ENCODE measurements at places on chromosomes 1 and 21.
A peak's percentile ranks its signal among the peaks of the same experiment; 100 is the strongest.

GRCh38 chr1:108038653-108039236, 73.8 kb upstream of the VAV3 start:
- no peak for DNase-seq

DNA sequence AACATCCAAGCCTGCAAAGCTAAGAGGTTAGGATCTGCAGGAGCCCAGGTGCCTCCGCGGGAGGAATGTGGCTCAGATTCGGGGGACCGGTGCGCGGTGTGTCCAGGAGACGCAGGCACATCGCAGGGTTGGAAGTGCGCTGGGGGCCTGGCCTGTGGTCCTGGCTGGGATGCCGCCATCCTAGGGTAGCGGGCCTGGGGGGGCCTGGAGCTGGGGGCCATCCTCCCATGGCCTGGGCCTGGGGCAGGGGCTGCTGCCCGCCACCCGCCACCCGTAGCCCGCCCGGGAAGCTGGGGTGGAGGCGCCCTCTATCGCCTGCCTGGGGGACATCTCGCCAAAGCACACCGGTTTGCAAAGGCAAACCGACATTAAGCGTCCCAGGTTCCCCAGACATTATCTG, 170.6 kb upstream of the ARHGEF16 start:
- no peak for DNase-seq

DNA sequence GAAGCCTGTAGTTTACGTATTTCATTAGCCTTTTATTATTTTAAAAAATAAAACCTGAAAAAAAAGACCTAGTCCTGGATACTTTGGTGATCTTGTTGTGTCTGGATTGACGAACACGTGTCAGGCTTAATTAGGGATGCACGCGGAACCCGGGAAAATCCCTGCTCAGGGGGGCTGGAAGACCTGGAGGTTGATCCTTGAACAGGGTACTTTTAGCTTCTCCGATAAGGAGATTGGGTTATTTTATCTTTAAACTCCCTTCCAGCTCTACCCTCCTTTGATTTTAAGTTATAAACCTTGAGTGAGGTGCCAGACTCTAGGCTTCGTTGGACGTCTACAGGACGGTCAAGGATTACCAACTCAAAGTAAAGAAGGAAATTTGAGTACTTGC, 552 bp upstream of the ZNF691 start:
- no peak for DNase-seq

- DNase-seq = no peak
Measured at GRCh38 chr1:25675729-25676476, 59.3 kb downstream of the MAN1C1 start.

- DNase-seq = peak; percentile 47
Measured at GRCh38 chr21:43866260-43866629, 1.2 kb downstream of the AGPAT3 start.

DNA sequence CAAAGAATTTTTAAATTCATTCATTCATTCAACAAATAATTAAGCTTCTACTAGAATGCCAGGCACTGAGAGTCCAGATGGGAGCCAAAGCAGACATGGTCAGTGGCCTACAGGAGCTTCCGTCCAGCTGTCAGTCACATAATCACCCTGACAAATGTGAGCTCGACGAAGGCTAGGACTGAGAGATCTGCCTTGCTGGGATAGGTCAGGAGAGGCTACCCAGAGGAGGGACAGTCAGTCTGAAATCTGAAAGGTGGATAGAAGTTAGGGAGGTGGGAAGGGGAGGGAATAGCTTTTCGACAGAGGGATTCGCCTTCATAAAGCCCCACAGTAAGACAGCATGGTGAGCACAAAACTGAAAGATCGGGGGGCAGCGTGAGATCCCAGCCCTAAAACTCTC, 8.3 kb downstream of the EPHX1 start:
- DNase-seq = no peak

DNA sequence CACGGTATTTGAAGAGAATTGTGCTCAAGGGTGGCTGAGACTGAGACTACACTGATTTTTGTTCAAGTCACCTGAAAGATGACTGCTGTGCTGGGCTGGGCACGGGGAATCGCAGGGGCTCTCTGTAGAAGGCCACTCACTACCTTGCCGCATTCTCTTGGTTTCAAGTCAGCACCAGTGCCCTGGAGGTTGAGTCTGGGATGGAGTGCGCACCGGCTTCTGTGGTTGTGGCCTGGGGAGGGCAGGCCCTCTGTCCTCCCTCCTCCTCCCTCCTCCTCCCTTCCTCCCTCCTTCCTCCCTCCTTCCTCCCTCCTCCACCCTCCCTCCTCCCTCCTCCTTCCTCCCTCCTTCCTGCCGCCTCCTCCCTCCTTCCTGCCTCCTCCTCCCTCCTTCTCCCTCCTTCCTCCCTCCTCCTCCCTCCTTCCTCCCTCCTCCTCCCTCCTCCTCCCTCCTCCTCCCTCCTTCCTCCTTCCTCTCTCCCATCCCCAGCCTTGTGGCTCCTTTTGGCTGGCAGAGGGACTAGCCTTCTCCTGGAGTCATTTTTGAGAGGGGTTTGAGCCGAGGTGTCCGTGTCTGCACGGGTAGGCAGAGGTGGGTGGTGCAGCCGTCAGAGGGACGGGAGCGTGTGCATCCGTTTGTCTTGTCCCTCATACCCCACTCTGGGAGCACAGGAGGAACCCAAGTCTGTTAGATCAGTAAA, 9.5 kb downstream of the RER1 start:
- DNase-seq = no peak

DNA sequence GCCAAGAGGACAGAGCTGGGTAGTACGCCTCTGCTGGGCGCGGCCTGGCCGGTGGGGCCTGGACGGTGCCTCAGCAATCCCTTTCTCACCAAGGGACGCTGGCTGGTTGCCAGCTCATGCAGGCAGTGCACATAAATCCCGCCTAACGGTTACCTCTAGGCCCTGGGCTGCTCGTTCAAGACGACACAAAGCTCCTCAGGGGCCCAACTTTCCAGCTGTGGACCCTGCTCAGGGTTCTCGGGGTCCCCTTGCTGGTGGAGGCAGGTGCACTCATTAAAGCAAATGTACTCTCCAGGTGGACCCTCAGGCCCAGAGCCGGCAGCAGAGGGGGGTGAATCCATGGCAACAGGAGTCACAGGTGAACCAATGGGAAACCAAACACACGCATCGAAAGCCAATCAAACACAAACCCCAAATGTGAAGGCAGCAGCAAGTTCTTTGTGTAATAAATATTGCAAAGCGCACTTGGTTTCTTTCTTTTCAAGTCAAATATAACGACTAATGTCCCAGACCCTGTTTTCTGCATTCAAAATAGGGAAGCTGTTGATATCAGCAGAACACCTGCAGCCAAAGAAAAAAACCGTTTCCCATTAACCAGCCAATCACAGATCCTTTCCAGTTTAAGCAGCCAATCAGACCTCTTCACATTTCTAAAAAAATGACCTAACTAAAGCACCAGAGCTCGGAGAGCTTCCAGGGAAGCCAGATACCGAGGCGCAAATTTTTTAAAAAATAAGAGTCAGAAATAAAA, 26.1 kb upstream of the CLSTN1 start:
- no peak for DNase-seq

DNA sequence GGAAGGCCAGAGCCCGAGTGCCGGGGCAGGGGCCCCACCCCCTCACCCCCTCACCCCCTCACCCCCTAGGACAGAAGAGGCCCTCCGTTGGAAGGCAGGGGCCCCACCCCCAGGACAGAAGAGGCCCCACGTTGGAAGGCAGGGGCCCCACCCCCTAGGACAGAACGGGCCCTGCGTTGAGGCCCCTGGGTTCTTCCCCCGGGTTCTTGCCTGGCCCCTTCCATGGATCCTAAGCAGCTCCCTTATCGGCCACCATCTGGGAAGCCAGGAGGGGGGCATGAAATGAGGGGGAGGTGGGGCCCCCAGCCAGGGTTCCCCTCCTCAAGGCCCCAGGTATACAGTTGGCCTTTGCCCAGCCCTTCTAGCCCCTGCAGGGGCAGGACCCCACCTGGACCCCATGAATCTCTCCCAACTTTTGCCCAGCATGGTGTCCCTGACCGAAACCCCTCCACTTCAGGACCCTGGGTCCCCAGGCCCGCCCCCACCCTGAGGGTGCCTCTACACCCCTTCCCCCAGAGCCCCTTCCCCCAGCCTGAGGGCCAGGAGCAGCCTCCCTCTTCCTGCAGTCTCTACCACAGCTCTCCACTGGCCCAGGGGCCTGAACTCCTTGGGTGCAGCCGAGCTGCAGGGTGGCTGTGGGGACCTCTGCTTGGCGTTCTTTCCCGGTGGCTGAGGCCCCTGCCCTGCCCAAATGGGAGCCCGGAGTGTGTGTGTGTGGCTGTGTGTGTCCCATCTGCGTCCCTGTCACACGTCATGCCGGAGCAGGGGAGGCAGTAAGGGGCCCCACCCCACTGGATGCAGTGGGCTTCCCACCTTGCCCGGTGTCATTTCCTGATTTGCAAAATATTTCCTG, 4.3 kb upstream of the VWA1 start:
- no peak for DNase-seq

DNA sequence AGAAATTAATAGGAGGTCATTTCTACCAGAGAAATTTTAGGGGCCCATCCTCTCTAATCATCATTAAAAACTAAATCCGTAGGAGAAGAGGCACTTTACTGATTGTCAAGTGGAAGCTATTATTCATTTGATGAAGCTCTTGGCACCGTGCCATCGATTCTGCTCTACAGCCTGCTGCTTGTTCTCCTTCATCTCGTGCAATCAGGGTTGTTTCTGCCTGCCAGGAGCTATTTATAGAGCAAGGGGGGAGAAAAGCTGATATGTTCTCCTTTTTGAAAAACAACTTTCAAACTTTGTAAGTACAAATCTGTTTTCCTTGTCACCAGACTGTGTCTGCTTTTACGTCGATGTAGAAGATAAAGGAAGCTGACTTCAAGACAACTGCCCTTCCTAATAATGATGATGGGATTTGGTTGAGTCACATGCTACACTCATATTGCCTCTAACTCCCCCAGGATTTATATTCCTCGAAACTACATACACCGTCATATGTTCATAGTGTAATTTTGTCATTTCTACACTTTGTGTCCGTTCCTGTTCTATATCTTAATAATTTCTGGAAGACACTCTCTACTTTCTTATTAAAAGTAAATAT, 169.6 kb upstream of the LHX8 start:
- DNase-seq = no peak

DNA sequence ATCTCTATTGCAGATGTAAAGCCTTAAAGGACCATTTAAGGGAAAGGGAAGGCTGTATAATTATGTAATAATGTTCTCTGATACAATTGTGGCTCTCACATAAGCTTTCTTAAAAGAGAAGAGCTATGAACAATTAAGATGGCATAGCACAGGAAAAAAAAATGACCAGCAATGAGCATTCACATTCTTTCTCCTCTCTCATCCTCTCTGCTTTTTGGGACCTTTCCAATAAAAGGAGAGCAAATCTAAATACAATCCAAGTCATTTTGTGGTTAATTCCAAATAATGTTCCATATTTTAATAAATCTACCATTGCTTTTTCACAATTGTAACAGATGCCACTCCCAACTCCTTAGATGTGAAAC, 23.5 kb downstream of the SMYD3 start:
- peak; percentile 13 for DNase-seq

- DNase-seq = peak; percentile 58
Measured at GRCh38 chr1:115929881-115930280, 46.4 kb upstream of the SLC22A15 start.

- peak; percentile 60 for DNase-seq
Measured at GRCh38 chr1:183877053-183877720, 72.3 kb downstream of the RGL1 start.

DNA sequence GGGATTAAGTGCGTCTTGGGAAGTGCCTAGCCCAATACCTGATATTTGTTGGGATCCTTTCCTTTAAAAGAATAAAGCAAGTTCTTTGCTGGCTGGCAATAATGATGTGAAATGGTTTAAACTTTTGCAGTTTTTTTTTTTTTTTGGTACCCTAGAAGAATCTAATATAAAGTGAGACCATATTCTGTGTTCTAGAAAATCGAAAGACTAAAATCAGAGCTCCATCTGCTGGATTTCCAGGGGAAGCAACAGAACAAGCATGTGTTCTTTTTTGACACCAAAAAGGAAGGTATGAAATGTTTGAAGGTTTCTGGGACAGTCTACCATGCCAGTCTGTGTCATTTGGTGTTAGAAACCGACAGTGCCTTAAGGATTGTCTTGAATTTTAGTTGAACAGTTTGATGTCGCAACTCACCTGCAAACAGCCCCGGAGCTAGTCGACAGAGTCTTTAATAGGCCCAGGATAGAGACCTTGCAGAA, 6.4 kb downstream of the UTP11 start:
- DNase-seq = peak; percentile 57

DNA sequence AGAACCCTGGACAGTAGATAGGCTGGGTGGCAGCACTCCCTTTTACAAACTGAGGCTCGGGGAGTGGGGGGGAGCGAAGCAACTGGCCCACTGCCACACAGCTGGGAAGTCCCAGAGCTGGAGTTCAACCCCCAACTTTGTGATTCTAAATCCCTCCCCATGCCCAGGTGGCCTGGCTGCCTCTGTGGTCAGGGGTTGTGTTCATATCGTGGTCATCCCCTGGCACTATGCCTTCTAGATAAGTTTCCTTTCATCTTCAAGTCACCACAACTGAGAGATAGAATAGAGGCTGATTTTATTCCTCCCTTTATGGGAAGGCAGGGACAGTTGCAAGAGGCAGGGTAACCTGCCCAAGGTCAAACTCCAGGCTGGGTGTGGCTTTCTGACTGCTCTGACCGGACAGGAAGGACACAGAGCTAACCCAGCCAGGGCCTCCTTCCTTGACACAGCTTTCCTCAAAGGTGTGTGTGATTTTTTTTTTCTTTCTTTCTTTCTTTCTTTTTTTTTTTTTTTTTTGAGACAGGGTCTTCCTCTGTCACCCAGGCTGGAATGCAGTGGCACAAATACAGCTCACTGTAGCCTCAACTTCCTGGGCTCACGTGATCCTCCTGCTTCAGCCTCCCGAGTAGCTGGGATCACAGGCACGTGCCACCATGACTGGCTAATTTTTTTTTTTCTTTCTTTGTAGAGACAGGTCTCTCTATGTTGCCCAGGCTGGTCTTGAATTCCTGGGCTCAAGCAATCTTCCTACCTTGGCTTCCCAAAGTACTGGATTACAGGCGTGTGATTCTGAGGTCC, 18.4 kb upstream of the TNFRSF1B start:
- peak; percentile 53 for DNase-seq

GRCh38 chr21:42061195-42061985, 9.7 kb upstream of the UMODL1 start:
- DNase-seq = no peak

- peak; percentile 38 for DNase-seq
Measured at GRCh38 chr1:245837718-245838117, 669.4 kb downstream of the SMYD3 start.

- DNase-seq = peak; percentile 1
Measured at GRCh38 chr1:230458509-230458908, 32.4 kb upstream of the PGBD5 start.

- DNase-seq = peak; percentile 78
Measured at GRCh38 chr1:101043776-101044175, 18.2 kb upstream of the DPH5 start.
